ENCODE measurements at places on chromosomes 13 and 19. TPM values are rescaled to one million over a fixed set of nuclear protein-coding genes. Genes with fewer than 3 reads are reported as not detected.

DNA sequence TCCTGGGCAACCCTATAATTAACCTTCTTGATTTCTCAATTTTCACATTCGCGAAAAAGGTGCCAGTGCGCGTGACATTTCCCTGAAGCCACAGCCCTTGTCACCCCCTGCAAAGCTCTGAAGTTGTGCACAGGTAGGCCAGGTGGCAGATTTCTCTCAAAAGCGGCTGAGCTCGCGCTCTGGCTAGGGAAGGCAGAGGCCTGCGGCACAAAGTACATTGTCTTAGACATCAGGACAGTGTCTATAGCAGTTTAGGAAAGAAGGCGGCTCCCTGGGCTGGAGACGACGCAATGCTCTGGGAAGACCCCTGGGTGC, 42.9 kb upstream of the ZNF14 start:
- no peaks in the 10 kb centered on the region for H3K36me3 ChIP-seq
- H3K27me3 ChIP-seq = no peaks in the 10 kb centered on the region
- peak overlapping the region; percentile 70 for H3K27ac ChIP-seq
- H3K4me1 ChIP-seq = peaks cover 31% of the 10 kb centered on the region
- H3K4me3 ChIP-seq = peak overlapping the region; percentile 100

- no peaks in the 10 kb centered on the region for H3K36me3 ChIP-seq
- no peak within 1 kb of the TSS for H3K4me3 ChIP-seq
- DNase-seq = no peak
- H3K27ac ChIP-seq = no peak within 1 kb of the TSS
- peaks cover 17% of the 10 kb centered on the region for H3K27me3 ChIP-seq
Measured at GRCh38 chr19:3868770-3869456, at the start of gene ZFR2. Gene ZFR2, minus strand, starts transcription at chr19:3869038. Its CDS starts 21 bp downstream, at chr19:3869017.

GRCh38 chr13:102380012-102380411, 21.8 kb downstream of the FGF14 start:
- no peak for DNase-seq
- no peaks in the 10 kb centered on the region for H3K27me3 ChIP-seq
- H3K27ac ChIP-seq = no peak overlapping the region
- H3K36me3 ChIP-seq = no peaks in the 10 kb centered on the region
- no peak overlapping the region for H3K4me3 ChIP-seq

GRCh38 chr13:57858376-57858775, 226.8 kb downstream of the PCDH17 start:
- H3K27me3 ChIP-seq = no peaks in the 10 kb centered on the region
- no peak overlapping the region for H3K27ac ChIP-seq
- no peak for DNase-seq

DNA sequence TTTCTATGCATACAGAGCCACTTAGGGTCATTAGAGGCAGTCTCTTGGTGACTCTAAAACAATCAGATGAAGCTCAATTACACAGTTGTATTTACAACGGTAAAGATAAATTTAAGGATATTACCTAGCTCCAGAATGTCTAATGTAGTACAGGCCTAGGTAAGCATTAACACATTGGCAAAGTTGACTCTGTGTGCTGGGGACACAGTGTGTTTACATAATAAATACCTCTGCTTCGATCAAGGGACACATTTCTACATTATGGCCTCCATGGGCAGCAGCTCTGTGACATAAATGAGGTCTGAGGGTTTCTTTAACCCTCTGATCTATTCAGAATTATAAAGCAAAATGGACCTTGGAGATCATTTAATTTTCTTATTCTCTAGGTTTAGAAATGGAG, 74.7 kb downstream of the SERP2 start:
- H3K27me3 ChIP-seq = no peaks in the 10 kb centered on the region
- H3K4me3 ChIP-seq = no peak overlapping the region
- no peaks in the 10 kb centered on the region for H3K4me1 ChIP-seq
- DNase-seq = no peak

GRCh38 chr13:25912961-25913360, 138.9 kb downstream of the SHISA2 start:
- H3K27ac ChIP-seq = no peak overlapping the region
- DNase-seq = no peak
- no peaks in the 10 kb centered on the region for H3K4me1 ChIP-seq

GRCh38 chr19:39543477-39543857, 3.5 kb upstream of the EID2 start:
- H3K27ac ChIP-seq = no peak overlapping the region
- DNase-seq = no peak
- no peaks in the 10 kb centered on the region for H3K36me3 ChIP-seq

The SHC2 gene
- polyA plus RNA-seq = not detected

- no peaks in the 10 kb centered on the region for H3K27me3 ChIP-seq
Measured at GRCh38 chr13:43963726-43964125, 84.0 kb downstream of the LACC1 start.

Measured in CD4-positive, alpha-beta memory T cell (primary cell).